ENCODE measurements at places on chromosomes 12 and 14.

- DNase-seq = peak; percentile 54
Observed at GRCh38 chr12:110698171-110698902, 9.4 kb upstream of the HVCN1 start.

DNA sequence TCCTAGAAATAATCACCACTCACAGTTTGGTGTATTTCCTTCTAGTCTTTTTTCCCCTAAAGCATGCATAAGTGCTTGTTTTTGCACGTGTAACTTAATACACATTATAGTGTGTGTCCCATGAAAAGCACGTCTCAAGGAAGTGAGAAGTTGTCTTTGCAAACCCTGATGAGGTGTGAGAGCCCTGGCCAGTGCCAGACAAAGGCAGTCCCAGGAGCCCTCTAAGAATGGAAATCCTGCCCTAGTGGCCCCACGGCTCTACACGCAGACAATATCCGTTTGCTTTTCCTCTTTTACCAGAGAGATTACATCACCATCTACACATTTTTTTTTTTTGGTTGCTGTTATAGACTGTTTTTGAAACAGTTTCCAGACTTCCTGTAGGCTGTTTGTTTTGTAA lies 85.5 kb upstream of the FZD10 start:
- no peak for DNase-seq

DNA sequence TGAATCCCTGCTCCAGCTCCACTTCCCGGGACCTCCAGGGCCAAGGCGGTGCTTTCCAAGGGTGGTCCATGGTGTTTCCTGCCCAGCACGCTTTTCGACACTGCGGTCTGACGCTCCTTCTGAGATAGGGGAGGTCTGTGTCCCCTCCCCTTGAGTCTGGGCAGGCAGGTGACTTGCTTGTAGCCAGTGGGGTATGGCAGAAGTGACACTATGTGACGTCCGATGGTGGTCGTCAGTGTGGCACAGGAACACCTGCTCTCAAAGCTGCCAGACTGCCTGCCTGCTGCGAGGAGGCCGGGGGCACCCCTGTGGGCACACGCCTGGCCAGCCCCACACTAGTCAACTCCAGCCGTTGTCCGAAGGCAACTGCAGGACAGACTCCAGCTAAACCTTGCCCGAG lies 16.0 kb upstream of the TRAF3 start:
- no peak for DNase-seq

DNA sequence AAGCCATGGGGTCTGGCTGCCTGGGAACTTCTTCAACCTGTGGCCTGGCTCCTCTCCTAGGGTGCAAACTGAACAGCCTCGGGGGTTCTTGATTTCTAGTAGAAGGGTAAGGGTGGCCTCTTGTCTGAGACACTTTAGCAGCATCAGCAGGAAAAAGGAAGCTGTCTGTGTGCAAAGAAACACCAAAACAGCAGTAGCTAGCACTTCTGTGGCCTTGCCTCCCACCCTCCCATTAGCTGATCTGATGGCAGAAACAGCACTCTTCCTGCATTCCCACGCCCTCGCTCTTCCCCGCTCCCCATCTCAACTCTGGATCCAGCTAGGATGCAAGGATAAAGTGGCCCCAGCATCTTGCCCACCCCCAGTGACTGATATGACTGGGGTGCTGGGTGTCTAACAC lies 20.7 kb downstream of the SLC7A8 start:
- no peak for DNase-seq

DNA sequence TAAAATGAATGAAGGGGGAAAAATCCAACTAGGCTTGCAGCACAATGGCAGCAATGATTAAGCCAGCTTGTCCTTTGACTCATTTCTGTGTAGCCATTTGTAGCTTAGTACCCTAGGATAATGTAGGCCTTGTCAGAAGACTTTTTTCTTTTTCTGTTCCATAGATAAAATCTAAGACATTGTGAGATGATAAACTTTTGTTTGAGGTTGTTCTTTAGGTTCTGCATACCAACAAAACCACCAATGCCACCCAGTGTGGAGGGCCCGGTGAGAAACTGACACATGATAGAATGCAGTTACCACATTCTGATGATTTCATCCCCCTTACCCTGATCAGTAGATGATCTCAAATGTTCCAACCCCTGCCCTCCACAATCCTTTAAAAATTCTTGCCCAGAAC lies 6.6 kb upstream of the KLRD1 start:
- no peak for DNase-seq

DNA sequence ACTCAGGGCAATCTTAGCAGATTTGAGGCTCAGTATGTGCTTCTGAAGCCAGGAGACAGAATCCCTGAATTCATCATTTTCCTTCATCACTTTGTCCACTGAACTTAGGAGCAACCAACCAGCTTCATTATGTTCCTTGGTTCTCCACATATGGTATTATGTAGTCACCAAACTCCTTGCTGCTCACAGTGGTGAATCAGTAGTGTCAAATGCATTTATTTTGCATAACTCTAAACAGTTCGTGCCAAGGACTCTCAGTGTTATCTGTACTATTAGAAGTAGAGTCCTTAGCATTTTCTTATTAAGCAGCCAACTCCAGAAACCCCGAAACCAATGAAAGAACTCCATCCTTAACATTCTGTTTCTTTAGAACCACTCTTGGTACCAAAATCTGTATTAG lies 466.9 kb upstream of the RGS6 start:
- no peak for DNase-seq

DNA sequence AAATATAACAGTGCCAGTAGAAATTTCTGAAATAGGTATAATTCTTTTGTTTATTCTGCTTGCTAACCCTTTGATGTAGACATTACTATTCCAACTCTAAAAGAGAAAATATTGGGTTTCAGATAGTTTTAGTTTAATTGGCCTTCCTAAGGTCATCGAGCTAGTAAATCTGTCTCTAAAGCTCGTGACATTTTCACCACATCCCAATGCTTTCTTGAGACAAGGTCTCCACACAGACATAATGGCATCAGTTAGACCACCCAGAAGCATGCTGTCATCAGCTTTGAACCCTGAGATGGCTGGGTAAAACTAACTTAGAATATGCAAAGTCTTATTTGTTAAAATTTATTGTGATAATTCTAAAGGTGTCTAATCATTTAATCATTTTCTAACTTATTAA lies 52.0 kb downstream of the PIK3C2G start:
- no peak for DNase-seq

DNA sequence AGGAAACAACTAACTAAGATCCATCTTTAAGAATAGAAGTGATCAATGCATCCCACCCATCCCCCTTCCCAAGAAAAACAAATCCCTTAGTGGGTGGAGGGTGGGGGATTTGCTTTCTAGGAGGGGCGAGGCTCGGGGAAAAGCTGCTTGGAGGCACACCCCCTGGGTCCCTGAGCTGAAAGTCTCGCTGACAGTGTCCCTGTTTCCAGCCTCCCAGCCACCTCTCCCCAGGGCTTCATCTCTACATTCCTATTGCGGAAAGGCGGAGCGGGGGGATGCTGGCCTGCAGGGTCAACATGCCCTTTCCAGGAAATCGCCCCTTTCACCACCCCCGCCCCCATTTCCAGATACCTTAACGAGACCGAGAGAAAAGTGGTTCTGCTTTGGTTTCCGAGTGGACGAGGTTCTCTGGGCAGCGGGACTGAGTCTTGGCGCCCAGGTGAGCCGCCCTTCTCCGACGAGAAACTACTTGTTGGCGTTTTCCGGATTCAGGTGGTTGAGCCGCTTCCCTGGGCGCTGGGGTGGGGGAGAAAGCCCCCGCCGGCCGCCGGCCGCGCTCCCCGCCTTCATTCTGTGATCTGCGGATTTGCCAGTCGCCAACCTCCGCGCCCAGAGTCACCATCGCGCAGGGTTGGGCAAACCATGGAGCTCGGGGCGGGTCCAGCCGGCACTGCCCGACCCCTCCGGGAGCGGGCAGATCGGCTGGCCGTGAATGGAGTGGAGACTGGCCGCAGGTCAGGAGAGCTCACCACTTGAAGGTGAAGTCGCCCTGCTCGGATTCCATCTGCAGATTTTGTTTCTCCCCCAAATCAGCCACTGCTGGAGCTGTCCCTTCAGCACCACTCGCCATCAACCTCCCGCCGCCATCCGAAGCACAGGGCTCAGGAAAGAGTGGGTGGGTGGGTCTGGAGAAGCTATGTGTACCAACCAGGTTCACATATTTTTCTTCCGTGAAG lies 505 bp downstream of the KCNC2 start:
- DNase-seq = no peak

GRCh38 chr12:115710104-115710564 lies 567.4 kb downstream of the MED13L start:
- DNase-seq = no peak
